T-cell (primary cell): ENCODE measurements at places on chromosomes 4 and X. TPM values are rescaled to one million over a fixed set of nuclear protein-coding genes. Genes with fewer than 3 reads are reported as not detected.

GRCh38 chr4:68062501-68062900 lies 67.2 kb downstream of the TMPRSS11F start:
- H3K27ac ChIP-seq, result no peak overlapping the region
- DNase-seq, result no peak
- no peaks in the 10 kb centered on the region for H3K4me1 ChIP-seq
- no peaks in the 10 kb centered on the region for H3K36me3 ChIP-seq
- H3K27me3 ChIP-seq, result no peaks in the 10 kb centered on the region

DNA sequence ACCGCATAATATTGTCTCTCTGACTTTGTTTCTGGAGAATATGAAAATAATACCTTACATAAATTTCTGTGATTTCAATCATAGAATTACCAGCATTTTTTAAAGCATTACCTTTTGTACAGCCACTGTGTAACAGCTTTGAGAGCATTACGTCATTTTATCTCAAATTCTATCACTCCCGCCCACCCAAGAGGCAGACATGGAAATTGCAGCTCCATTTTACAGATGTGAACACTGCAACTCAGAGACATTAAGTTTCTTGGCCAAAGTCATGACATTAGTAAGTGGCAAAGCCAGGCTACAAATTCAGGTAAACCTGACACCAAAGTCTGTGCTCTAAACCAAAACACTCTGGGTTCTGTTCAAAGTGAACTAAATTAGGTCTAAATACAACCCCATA lies 33.6 kb upstream of the KDR start:
- H3K36me3 ChIP-seq, result no peaks in the 10 kb centered on the region
- H3K4me1 ChIP-seq, result peaks cover 3% of the 10 kb centered on the region
- no peak overlapping the region for H3K4me3 ChIP-seq

DNA sequence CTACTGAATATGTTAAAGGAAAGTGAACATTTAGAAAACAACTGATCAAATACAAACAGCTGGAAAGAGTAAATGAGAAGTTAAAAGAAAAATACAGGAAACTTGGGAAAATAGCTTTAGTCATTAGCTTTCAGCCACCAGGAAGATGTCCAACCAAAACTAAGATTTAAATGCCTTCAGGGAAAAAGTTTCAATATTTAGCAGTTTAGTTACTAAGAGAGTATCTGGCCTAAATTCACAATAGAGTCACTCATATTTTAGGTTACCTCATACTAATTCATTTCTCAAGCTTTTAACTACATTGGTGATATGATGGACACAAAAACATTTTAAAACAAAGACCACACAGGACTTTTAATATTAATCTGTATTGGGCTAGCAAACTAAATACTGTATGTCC lies 13.1 kb upstream of the KLHL13 start:
- DNase-seq, result no peak
- no peak overlapping the region for H3K4me3 ChIP-seq
- H3K4me1 ChIP-seq, result no peaks in the 10 kb centered on the region
- H3K27ac ChIP-seq, result no peak overlapping the region
- H3K27me3 ChIP-seq, result no peaks in the 10 kb centered on the region

- no peaks in the 10 kb centered on the region for H3K36me3 ChIP-seq
- no peaks in the 10 kb centered on the region for H3K4me1 ChIP-seq
- H3K27ac ChIP-seq, result no peak overlapping the region
- H3K4me3 ChIP-seq, result no peak overlapping the region
- no peak for DNase-seq
- H3K27me3 ChIP-seq, result no peaks in the 10 kb centered on the region
Observed at GRCh38 chr4:136319789-136320464, 1212.4 kb downstream of the PCDH18 start.

DNA sequence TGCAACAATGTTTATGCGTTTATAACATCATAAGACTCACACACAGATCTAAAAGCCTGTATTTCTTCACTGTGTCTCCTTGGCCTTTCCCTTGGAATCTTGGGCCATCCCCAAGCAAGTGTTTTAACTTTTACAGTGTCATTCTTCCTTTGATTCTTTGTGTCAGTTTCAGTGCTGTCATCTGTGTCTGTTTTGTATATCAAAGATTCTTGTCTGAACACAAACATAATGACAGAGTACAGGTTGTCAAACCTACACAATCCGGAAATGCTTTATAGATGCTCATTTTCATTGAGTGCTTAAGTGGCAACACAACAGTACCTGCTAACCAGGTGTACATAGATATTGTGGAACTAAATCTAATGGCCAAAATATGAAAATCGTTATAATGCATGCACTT lies 1500.0 kb downstream of the TECRL start:
- H3K27me3 ChIP-seq, result no peaks in the 10 kb centered on the region
- no peaks in the 10 kb centered on the region for H3K4me1 ChIP-seq
- no peak for DNase-seq
- H3K4me3 ChIP-seq, result no peak overlapping the region
- H3K36me3 ChIP-seq, result no peaks in the 10 kb centered on the region

DNA sequence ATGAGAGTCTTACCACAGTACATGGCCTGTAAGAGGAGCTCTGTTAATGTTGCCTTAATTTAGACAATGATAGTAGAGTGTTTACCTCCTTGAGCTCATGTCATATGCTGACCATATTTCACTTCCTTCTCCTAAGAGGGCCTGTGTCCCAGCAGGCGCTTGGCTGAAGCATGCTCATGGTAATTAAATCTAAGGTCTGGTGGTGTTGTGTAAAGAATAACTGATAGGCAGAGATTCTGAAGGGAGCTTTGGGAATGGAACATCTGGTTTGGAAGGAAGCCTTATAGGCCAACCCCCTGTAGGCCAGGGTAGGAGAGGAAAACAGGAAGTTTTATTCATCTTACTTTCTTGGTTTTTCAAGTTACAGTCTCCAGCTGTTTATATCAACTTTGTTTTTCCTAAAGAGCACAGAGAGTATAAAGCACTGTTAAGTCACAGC lies 300.2 kb downstream of the USP46 start:
- H3K27ac ChIP-seq, result no peak overlapping the region
- H3K27me3 ChIP-seq, result no peaks in the 10 kb centered on the region
- no peak overlapping the region for H3K4me3 ChIP-seq
- no peaks in the 10 kb centered on the region for H3K36me3 ChIP-seq

DNA sequence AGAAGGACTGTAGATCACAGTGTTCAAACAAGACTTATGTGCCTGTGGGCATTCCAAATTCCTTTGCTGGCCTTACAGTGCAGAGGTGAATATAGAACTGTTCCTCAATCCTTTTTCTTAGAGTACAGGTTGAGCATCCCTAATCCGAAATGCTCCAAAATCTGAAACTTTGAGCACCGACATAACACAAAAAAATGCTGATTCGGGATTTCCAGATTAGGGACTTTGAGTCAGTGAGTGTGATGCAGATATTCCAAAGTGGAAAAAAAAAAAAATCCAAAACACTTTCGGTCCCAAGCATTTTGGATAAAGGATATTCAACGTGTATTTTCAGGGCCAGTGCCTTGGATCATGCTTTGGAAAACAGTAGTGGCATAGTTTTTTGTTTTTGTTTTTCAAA lies 9.2 kb downstream of the SMS start:
- H3K4me3 ChIP-seq, result no peak overlapping the region
- peak overlapping the region; percentile 5 for H3K27ac ChIP-seq
- H3K27me3 ChIP-seq, result no peaks in the 10 kb centered on the region
- H3K36me3 ChIP-seq, result no peaks in the 10 kb centered on the region
- no peaks in the 10 kb centered on the region for H3K4me1 ChIP-seq

DNA sequence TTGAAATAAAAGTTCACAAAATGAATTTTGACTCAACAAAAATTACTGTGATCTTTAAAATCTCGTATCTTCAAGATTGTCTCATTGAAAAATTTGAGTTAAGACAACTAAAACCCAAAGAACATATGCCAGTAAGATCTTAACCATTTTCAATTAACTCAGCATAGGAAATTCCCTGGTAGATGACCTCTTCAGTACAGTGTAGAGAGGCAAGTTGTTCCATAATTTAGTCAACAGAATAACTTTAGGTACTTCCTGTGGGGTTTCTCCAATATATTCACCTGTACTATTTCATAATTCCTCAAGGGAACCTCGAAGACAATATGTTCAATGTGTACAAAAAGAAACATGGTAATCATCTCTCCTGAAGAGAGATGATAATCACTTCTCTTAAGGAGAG lies 145.3 kb downstream of the COL25A1 start:
- H3K27ac ChIP-seq, result no peak overlapping the region
- no peak for DNase-seq
- H3K4me1 ChIP-seq, result no peaks in the 10 kb centered on the region
- H3K36me3 ChIP-seq, result no peaks in the 10 kb centered on the region
- no peaks in the 10 kb centered on the region for H3K27me3 ChIP-seq
- no peak overlapping the region for H3K4me3 ChIP-seq

DNA sequence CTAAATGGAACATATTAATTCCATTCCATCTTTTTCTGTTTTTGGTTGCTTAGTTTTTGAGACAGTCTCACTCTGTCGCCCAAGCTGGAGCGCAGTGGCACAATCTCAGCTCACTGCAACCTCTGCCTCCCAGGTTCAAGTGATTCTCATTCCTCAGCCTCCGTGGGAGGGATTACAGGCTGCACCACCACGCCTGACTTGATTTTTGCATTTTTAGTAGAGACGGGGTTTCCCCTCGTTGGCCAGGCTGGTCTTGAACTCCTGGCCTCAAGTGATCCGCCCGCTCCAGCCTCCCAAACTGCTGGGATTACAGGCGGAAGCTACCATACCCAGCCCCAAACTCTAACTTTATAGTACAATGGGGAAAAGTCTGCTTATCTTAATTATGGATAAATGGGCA lies 11.2 kb downstream of the HNRNPD start:
- no peak overlapping the region for H3K4me3 ChIP-seq
- H3K36me3 ChIP-seq, result peaks cover 30% of the 10 kb centered on the region

DNA sequence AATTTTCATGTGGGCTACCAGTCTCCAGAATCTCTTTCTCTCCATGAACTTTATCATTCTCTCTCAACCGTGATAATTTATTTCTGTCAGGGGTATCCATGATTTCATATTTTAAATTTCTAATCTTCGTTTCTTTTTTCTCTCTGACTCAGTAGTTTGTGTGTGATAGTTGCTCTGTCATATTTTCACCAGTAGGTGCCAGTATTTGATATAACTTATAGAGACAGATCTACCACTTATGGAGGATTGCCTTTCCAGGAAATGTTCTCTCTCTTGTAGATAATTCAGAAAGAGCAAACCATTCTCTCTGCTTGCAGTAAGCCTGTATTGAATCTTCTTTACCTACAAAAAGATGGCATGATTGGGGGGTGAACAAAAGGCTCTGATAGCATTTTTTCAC lies 79.3 kb upstream of the DYNLT3 start:
- no peaks in the 10 kb centered on the region for H3K27me3 ChIP-seq
- no peak overlapping the region for H3K27ac ChIP-seq
- no peak overlapping the region for H3K4me3 ChIP-seq
- no peaks in the 10 kb centered on the region for H3K36me3 ChIP-seq

GRCh38 chr4:138555108-138555507 lies 313.0 kb upstream of the SLC7A11 start:
- no peaks in the 10 kb centered on the region for H3K27me3 ChIP-seq
- no peaks in the 10 kb centered on the region for H3K4me1 ChIP-seq
- H3K27ac ChIP-seq, result no peak overlapping the region
- H3K4me3 ChIP-seq, result no peak overlapping the region
- no peaks in the 10 kb centered on the region for H3K36me3 ChIP-seq
- DNase-seq, result no peak

DNA sequence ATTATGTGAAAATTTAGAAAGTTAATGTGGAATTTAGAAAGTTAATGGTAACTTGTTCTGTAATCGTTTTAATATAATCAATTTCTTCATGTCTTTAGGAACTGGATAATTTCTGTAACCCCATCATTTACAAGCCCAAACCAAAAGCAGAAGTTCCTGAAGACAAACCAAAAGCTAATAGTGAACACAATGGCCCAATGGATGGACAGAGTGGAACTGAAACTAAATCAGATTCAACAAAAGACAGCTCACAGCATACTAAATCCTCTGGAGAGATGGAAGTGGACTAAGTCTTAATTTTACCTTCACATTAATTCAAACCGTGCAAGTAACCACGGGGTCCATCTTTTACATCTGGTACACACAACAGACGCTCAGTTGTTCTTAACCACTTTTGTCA lies 48.1 kb upstream of the PLK4 start:
- H3K4me1 ChIP-seq, result no peaks in the 10 kb centered on the region
- H3K36me3 ChIP-seq, result no peaks in the 10 kb centered on the region
- H3K27me3 ChIP-seq, result no peaks in the 10 kb centered on the region

GRCh38 chr4:182745237-182745636 lies 171.9 kb downstream of the DCTD start:
- no peak overlapping the region for H3K4me3 ChIP-seq
- no peaks in the 10 kb centered on the region for H3K27me3 ChIP-seq
- H3K4me1 ChIP-seq, result no peaks in the 10 kb centered on the region
- no peaks in the 10 kb centered on the region for H3K36me3 ChIP-seq
- H3K27ac ChIP-seq, result no peak overlapping the region

DNA sequence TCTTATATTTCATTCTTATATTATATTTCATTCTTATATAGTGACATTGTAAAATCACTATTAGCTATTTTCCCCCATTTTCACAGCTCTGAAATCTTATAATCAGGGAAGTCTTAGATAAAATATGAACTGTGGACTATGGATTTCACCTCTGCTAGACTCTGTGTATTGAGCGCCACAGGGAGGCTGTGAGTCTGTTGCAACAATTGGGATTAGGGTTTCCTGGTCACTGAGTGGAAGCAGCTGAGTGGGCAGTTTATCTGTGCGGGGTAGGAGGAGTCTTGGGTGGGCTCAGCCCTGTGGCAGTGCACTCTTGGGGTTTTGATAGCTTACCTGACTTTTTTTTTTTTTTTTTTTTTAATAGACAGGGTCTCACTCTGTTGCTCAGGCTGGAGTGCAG lies 249.5 kb downstream of the PTTG2 start:
- no peak overlapping the region for H3K27ac ChIP-seq
- no peak overlapping the region for H3K4me3 ChIP-seq
- no peaks in the 10 kb centered on the region for H3K27me3 ChIP-seq

GRCh38 chrX:72392816-72393800 lies 87.4 kb upstream of the CITED1 start:
- no peaks in the 10 kb centered on the region for H3K4me1 ChIP-seq
- H3K27ac ChIP-seq, result no peak overlapping the region
- no peak for DNase-seq
- no peak overlapping the region for H3K4me3 ChIP-seq
- H3K27me3 ChIP-seq, result no peaks in the 10 kb centered on the region

DNA sequence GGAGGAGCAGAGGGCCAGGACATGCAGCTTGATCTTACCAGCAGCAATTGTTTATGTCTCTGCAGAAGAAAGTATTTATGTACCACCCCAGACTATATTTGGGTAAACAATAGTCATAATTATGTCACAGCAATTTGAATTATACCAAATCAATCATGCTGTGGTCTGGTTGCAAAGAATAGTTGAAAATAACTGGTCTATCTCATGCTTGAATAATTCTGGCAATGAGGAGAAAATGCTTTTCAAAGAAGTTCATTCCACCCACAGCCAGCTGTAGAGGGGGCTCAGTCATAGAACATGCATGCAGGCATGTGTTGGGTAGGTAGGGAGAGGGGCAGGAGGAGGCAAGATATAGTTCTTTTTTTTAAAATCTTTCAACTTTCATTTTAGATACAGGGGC lies 399.2 kb downstream of the IL15 start:
- no peaks in the 10 kb centered on the region for H3K27me3 ChIP-seq
- H3K36me3 ChIP-seq, result no peaks in the 10 kb centered on the region
- no peak overlapping the region for H3K4me3 ChIP-seq
- H3K27ac ChIP-seq, result no peak overlapping the region

The PCYT1B gene
- 0.50 TPM for total RNA-seq

The SMIM31 gene
- total RNA-seq, result not detected

The RTL3 gene
- not detected for total RNA-seq

The SH3D19 gene
- 0.66 TPM for total RNA-seq

The SULT1E1 gene
- not detected for total RNA-seq
